H9 (cell line): ENCODE measurements at places on chromosomes 7 and 10. TPM values are rescaled to one million over a fixed set of nuclear protein-coding genes. Genes with fewer than 3 reads are reported as not detected.
A peak's percentile ranks its signal among the peaks of the same experiment; 100 is the strongest.

DNA sequence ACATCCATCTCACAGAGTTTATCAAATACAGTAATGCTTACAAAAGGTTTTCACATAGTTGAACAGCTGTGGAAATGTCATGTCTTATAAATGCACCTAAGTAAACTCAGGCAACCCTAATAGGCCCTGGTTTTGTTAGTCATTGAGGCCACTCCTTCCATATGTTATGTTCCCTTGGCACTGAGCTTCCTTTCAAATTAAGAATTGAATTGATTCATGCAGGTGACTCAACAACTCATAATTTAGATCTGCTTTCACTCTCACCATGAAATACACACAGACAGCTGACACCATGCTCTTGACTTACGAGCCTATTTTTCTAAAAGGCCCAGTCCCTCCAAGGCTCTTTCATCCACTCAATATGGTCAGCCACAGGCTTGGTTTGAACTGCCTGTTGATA lies 476.9 kb downstream of the KCNMA1 start:
- H3K27ac ChIP-seq = no peak overlapping the region
- H3K36me3 ChIP-seq = no peaks in the 10 kb centered on the region
- DNase-seq = no peak
- no peak overlapping the region for H3K4me3 ChIP-seq
- no peaks in the 10 kb centered on the region for H3K27me3 ChIP-seq

- no peaks in the 10 kb centered on the region for H3K27me3 ChIP-seq
- H3K4me3 ChIP-seq = no peak overlapping the region
- H3K36me3 ChIP-seq = no peaks in the 10 kb centered on the region
- DNase-seq = no peak
- H3K4me1 ChIP-seq = peaks cover 11% of the 10 kb centered on the region
Measured at GRCh38 chr10:35214607-35215020, 88.0 kb downstream of the CREM start.

DNA sequence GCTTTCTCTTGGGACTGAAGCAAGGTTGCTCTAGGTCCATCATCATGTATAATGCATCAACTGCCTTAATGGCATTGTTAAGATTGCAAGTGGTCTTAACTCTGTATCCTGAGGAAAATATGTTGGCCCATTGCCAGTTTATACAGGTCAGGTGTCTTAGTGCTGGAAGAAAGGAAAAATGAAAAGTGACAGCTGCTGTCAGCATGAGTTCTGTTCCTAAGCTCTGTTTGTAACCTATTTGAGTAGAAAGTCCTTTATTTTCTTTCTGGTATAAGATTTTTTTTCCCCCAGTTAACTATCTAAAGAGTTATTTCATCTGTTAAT lies 127.2 kb downstream of the SRI start:
- no peak overlapping the region for H3K4me3 ChIP-seq
- H3K36me3 ChIP-seq = no peaks in the 10 kb centered on the region
- no peaks in the 10 kb centered on the region; the same call in 1 of the 2 replicates for H3K4me1 ChIP-seq
- no peak for DNase-seq

DNA sequence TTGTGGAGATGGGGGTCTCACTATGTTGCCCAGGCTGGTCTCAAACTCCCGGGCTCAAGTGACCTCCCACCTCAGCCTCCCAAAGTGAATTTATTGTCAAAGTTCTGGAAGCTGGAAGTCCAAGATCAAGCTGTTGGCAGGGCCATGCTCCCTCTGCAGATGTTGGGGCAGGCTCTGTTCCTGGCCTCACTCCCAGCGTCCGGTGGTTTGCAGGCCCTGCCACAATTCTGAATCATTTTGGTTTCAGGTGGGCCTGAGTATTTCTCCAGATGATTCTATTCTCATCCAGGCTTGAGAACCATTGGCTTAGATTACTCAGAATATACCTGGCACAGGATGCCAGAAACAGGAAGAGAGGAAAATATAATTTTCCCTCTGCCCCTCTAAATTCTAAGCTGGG lies 737.4 kb downstream of the TNS3 start:
- H3K27me3 ChIP-seq = no peaks in the 10 kb centered on the region
- H3K4me1 ChIP-seq = no peaks in the 10 kb centered on the region
- no peak for DNase-seq

DNA sequence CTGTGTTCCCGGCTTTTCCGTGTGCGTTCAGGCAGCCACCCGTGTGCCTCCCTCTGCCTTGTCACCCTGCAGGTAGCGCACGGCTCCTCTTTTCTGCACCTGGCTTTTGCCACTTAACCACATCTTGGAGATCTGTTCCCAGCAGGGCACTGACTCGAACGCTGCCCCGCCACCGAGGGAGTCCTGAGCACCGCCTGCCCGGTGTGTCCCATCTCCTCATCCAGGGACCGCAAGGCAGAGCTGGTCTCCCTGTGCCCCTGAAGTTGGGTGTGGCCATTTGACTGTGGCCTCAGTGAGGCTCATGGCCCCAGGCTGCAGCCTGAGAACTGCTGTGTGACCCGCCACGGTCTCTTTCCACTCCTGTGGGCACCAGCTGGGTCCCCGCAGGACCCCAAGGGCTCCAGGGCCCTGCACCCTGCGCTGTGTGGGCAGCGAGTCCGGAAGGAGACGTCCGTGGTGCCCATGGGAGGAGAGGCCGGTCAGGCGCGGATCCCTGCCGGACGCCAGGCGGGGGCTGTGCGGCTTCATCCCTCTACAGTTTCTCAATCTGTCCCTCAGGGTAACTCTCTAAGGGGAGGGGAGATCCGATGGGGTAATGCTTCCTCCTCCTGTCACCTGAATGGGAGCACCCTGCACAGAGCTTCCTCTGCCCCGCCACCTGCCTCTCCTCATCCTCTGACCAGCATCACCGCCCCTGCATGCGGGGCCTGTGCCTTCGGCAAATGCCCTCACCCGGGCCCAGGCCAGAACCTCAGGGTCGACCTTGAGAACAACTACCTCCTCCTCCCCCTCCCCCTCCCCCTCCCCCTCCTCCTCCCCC lies 1.8 kb upstream of the INTS1 start:
- H3K4me1 ChIP-seq = no peaks in the 10 kb centered on the region
- peaks cover 20% of the 10 kb centered on the region; the same call in 2 of the 3 replicates for H3K36me3 ChIP-seq
- H3K4me3 ChIP-seq = peak overlapping the region; percentile 33

GRCh38 chr7:48971173-48971572 lies 46.8 kb downstream of the CDC14C start:
- H3K4me3 ChIP-seq = no peak overlapping the region
- no peak for DNase-seq
- H3K27me3 ChIP-seq = no peaks in the 10 kb centered on the region
- no peak overlapping the region for H3K27ac ChIP-seq

- peak overlapping the region; percentile 86 for H3K4me3 ChIP-seq
- H3K4me1 ChIP-seq = peaks cover 4% of the 10 kb centered on the region; the same call in 1 of the 2 replicates
- H3K27ac ChIP-seq = no peak overlapping the region
- no peaks in the 10 kb centered on the region for H3K27me3 ChIP-seq
- H3K36me3 ChIP-seq = no peaks in the 10 kb centered on the region; the same call in 2 of the 3 replicates
Measured at GRCh38 chr10:96719850-96720421, 378 bp downstream of the PIK3AP1 start.

Gene IL2RA
- not detected in 2 replicates for total RNA-seq

Gene C7orf25
- total RNA-seq = 2.9 and 3.8 TPM in 2 replicates

- H3K4me3 ChIP-seq = no peak overlapping the region
- H3K27me3 ChIP-seq = no peaks in the 10 kb centered on the region
Measured at GRCh38 chr10:31619531-31620061, 300.6 kb downstream of the ZEB1 start.

Gene COL1A2
- total RNA-seq = 42.1 and 42.8 TPM in 2 replicates

Gene MYH16
- total RNA-seq = not detected in 2 replicates

DNA sequence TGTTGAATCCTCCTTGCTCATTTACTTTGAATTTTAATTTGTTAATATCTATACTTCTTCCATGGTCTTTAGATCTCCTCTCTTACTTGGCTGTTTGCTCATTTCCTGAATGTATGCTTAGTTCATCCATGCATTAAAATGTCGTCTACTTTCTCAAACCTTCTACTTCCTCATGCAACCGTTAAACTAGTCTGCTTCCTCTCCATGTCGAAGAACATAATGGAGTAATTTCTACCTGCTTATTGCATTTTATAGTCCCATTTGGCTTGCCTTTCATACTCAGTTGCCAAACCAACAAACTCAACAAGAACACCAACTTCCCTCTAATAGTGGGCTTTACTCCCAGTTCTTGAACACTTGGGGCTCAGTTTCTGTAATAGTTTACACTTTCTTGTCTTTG lies 43.8 kb upstream of the SEMA3D start:
- H3K36me3 ChIP-seq = no peaks in the 10 kb centered on the region; the same call in 2 of the 3 replicates
- no peak for DNase-seq
- no peak overlapping the region for H3K27ac ChIP-seq
- H3K27me3 ChIP-seq = no peaks in the 10 kb centered on the region
- no peaks in the 10 kb centered on the region for H3K4me1 ChIP-seq
- no peak overlapping the region for H3K4me3 ChIP-seq

GRCh38 chr7:158067219-158067930 lies 520.2 kb downstream of the PTPRN2 start:
- H3K4me3 ChIP-seq = no peak overlapping the region
- no peak for DNase-seq
- H3K4me1 ChIP-seq = no peaks in the 10 kb centered on the region
- no peak overlapping the region for H3K27ac ChIP-seq

DNA sequence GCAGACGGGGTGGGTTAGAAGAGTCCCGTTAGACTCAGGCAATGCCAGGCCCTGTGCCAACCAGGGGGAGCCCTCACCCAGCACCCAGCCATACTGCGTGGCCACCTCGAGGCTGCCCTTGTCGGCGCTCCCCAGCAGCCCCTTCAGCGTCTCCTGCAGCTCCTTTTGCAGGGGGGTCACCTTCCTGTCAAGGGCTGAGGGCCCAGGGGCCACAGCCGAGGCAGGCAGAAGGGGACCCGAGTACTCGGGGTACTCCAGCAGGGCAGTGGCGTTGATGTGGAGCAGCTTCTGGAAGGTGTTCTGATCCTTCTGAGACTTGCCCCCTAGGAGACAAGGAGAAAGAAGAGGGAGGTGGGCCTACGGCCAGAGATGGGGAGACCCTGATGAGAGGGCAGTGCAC lies 9.7 kb downstream of the TBRG4 start:
- no peak overlapping the region for H3K27ac ChIP-seq
- peak overlapping the region; percentile 40; the same call in 1 of the 3 replicates for H3K4me3 ChIP-seq
- DNase-seq = no peak
- peaks cover 68% of the 10 kb centered on the region for H3K36me3 ChIP-seq

DNA sequence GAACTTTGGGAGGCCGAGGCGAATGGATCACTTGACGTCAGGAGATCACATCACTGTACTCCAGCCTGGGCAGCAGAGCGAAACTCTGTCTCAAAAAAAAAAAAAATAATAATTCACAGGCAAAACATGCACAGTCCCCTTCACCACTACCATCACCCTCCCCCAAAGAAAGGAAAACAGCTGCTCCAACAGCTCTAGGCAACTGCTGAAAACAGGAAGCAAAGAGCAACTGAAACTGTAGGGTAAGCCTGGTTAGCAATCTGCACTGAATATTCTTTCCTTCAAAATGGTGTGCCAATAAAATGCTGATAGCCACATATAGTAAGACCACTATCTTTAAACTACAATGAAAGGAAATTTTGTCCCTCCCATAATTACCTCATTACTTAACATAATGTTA lies 11.8 kb downstream of the NT5C2 start:
- H3K4me1 ChIP-seq = peaks cover 4% of the 10 kb centered on the region
- DNase-seq = no peak
- no peaks in the 10 kb centered on the region for H3K27me3 ChIP-seq
- H3K36me3 ChIP-seq = peaks cover 13% of the 10 kb centered on the region; the same call in 1 of the 2 replicates
- H3K27ac ChIP-seq = no peak overlapping the region

Gene DUSP5
- total RNA-seq = 29.3 and 29.4 TPM in 2 replicates

GRCh38 chr7:69630292-69630691 lies 32.0 kb downstream of the AUTS2 start:
- no peaks in the 10 kb centered on the region for H3K36me3 ChIP-seq

DNA sequence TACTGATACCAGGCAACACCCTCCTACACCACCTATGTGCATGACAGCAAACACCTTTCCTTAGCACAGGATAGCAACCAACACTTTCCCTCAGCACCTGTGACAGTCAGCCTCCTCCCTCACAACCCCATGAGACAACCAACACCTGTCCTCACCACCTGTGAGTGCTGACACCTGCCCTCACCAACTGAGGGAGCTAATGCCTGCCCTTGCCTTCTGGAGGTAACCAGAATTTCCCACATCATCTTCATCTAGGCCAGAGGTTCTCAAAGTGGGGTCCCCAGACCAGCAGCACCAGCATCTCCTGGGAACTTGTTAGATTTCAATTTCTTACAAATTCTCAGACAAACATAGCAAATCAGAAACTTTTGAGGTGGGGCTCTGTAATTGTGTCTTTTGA lies 112.5 kb downstream of the GRID1 start:
- H3K27me3 ChIP-seq = no peaks in the 10 kb centered on the region
- peaks cover 7% of the 10 kb centered on the region; the same call in 1 of the 2 replicates for H3K4me1 ChIP-seq
- no peak overlapping the region for H3K27ac ChIP-seq
- H3K36me3 ChIP-seq = peaks cover 9% of the 10 kb centered on the region
- no peak overlapping the region for H3K4me3 ChIP-seq

GRCh38 chr10:117257721-117258120 lies 16.8 kb downstream of the SLC18A2 start:
- DNase-seq = no peak
- H3K36me3 ChIP-seq = no peaks in the 10 kb centered on the region; the same call in 1 of the 2 replicates
- no peak overlapping the region for H3K27ac ChIP-seq
- H3K27me3 ChIP-seq = no peaks in the 10 kb centered on the region
